Midbrain (tissue), 1 donor: ENCODE measurements at places on chromosomes 13 and 19.
A peak's percentile ranks its signal among the peaks of the same experiment; 100 is the strongest.

GRCh38 chr13:52797176-52797575 lies 51.3 kb downstream of the PCDH8 start:
- no peak for DNase-seq

- DNase-seq = no peak
These were observed 38.5 kb downstream of the SOX21 start for GRCh38 chr13:94673851-94674250.

GRCh38 chr19:52270266-52270885 lies 989 bp downstream of the ZNF766 start:
- DNase-seq = no peak

DNA sequence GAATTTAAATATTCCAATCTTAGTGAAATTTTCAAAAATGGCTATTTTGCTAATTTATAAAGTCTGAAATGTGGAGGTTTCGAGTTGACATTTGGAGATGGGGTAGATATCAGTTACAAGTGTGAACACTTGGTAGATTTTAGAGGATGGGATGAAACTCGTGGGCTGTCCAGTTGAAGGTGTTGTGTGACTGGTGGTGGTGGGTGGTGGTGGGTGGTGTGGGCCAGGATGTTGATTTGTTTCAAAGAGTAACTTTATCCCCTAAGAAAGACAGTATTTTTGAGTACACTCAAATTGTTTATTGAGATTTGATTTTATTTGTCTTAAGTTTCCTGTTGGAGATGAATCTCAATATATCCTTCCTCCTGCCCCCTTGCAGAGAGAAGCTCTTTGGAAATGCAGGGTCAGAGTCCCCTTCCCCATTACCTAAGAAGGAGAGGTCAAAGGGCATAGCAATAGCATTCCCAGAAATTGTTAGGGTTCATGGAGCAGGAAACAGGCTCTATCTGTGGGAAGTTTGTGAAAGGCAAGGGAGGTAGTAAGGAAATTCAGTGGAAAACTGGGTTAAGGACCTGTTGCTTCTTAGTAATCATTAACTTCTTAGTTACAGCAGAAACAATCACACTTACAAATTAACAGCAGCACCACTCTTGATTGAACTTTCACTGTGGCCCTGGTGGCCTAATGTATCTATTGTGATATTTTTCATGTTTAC lies 133.6 kb upstream of the RNF113B start:
- DNase-seq = no peak

GRCh38 chr19:39379865-39380396 lies 11.0 kb downstream of the PAF1 start:
- DNase-seq = peak; percentile 52

GRCh38 chr19:10861103-10861651 lies 10.2 kb upstream of the CARM1 start:
- no peak for DNase-seq

DNA sequence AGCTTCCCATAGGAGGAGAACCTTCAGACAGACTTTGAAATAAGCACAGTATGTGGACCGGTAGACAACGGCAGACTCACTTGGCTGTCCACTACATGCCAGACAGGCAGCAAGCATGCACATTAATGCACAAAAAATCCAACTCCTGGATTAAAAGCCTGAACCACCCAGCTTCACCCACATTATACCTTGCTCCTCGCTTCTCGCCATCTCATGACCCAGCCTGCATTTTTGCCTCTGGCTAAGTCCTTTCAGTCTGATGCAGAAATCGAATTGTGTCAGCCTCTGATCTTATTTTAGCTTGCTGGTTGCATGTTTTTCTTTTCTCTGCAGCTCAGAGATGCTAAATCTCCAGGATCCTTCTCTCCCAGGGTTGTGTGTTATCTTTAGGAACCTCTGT lies 358.7 kb downstream of the RFC3 start:
- no peak for DNase-seq
